Aortic smooth muscle cell (primary cell): ENCODE measurements at places on chromosomes 4 and X. TPM values are rescaled to one million over a fixed set of nuclear protein-coding genes. Genes with fewer than 3 reads are reported as not detected.

Gene TCEAL3
- total RNA-seq: 22.6 and 27.9 TPM in 2 replicates

Gene EGFL6
- total RNA-seq: not detected in 2 replicates

Gene ARR3
- not detected in 2 replicates for total RNA-seq

Gene CXCL6
- 0.26 and 0.56 TPM in 2 replicates for total RNA-seq

Gene BEND2
- total RNA-seq: not detected in 2 replicates

Gene SUPT20HL1
- total RNA-seq: under 0.01 and 0.06 TPM in 2 replicates

Gene CENPVL2
- not detected in 2 replicates for total RNA-seq

Gene CLDN2
- total RNA-seq: not detected in 2 replicates

Gene NKAP
- total RNA-seq: 3.4 and 4.2 TPM in 2 replicates

Gene SRPX
- total RNA-seq: 65.0 and 70.6 TPM in 2 replicates

Gene RASL11B
- total RNA-seq: 0.06 TPM in 1 of 2 replicates, not detected in the other

Gene GRIA3
- 5.0 and 7.4 TPM in 2 replicates for total RNA-seq
